ENCODE measurements at places on chromosomes 3 and 15. TPM values are rescaled to one million over a fixed set of nuclear protein-coding genes. Genes with fewer than 3 reads are reported as not detected.
A peak's percentile ranks its signal among the peaks of the same experiment; 100 is the strongest.

- DNase-seq, result no peak
Measured at GRCh38 chr3:168273036-168273435, 177.3 kb upstream of the GOLIM4 start.

- DNase-seq, result no peak
Measured at GRCh38 chr3:116265976-116266584, 179.2 kb downstream of the LSAMP start.

DNA sequence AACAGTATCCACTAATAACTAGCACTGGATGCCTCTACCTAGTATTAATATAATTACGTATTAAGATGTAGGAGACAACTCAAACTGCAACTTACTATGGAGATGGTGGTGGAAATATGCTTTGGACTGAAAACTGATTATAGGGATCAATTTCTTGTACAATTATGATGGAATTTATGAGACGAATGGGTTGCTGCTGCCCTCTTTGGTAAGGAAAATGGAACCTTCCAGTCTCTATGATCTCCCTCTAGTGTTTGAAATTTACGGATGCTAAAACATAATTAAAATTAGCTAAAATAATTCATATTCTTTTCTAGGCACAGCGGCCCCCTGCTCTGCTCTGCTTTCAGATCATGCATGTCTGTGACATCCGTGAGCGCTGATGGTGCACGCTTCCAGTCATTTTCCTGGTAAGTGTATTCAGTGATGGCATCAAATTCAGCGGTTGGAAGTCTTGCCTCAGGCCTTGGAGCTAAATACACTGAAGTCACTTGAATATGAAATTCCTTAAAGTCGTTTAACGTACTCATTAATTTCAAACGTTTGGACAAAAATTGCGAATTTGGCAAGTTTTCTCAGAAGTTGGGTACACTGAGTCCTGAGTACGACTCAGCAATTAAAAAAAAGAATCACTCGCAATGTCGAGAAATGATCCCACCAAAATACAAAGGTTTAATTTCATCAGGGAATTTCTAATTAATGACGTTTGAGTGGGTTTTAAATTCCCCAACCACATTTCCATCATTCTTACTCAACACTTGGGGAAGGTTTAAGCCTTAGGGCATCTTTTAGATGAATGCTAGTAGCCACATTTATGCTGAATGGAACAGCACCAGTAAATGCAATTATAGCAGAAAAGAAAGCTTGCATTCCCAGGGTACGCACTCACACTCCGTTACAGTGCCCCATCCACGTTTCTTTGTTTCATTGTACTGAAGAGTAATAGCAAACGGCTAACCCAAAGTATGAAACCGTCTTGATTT lies 132.6 kb downstream of the NR2F2 start:
- DNase-seq, result no peak

GRCh38 chr3:123061856-123062255 lies 5.0 kb upstream of the PDIA5 start:
- no peak for DNase-seq

GRCh38 chr3:169145540-169146178 lies 517.9 kb downstream of the MECOM start:
- no peak for DNase-seq

Gene SLC4A7
- total RNA-seq, result 31.9 TPM

Gene ISG20
- total RNA-seq, result 310 TPM

Gene LRRC58
- 29.6 TPM for total RNA-seq

- no peak for DNase-seq
Measured at GRCh38 chr3:141456301-141456625, 30.6 kb upstream of the RASA2 start.

Gene TMEM44
- total RNA-seq, result 22.9 TPM

DNA sequence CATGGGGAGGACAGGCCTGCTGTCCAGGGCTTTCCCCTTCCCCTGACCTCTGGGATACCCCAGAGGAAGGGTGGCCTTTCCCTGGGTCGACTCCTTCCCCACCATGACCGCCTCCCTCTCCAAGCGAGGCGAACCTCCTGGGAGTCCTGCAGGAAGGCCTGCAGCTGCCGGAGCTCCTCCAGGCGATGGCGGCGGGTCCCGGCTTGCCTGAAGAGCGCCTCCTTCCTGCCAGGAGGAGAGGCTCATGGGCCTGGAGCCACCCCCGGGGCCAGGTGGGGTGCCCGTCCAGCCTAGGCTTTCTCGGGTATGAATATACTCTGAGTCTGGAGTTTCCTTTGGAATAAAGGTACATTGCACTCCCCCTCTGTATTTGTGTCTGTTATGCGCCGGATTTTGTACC lies 20.1 kb downstream of the PLA2G4B start:
- DNase-seq, result no peak

Gene MITF
- not detected for total RNA-seq

GRCh38 chr3:149701206-149701976 lies 43.6 kb upstream of the WWTR1 start:
- no peak for DNase-seq

Gene CHRM5
- total RNA-seq, result not detected

DNA sequence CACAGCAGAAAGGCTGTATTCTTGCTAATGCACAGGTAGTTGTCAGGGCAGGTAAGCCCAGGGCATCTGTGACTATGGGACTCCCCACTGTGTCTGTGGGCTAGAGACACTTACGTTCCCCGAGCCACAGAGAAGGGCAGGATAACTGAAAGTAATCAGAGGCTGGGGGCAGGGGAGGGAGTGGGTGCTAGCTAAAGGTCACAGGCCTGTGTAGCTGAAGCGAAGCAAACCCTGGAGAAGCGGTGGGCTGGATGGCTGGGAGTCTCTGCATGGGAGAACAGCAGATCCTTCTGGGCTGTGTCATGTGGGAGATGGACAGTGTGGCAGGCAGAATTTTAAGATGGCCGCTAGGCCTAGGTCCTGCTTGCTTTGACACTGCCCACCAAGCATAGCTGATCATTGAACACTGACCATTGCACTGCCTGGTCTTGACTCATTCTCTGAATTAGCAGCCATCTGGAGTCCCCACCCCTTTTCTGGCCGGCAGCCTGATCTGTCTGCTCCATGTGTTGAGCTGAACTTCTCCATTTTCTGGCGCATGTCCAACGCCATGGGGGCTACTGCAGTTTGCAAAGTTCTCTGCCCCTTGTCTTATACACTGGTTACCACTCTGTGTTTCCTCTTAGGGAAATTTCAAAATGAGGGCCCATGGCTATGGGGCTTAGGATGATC lies 110.0 kb downstream of the DGKG start:
- no peak for DNase-seq

DNA sequence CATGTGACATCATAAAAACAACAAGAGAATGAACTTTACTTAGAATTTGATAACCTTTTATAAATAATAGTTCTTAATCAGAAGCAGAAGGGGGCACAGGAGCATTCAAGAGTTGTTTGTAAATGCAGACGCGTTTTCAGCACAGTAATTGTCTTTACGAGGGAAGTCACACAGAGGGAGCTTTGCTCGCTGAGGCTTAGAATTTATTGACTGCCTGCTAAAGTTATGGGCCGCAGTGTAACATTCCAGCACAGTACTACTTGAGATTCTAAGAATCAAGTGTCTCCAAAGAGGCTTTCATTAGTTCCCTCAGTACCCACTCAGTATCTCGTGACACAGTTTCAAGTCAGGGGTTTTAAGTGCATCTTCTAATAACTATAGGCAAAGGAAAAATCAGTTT lies 288.7 kb downstream of the NR2F2 start:
- no peak for DNase-seq

- DNase-seq, result peak; percentile 7
Measured at GRCh38 chr3:185460719-185461350, 38.0 kb downstream of the TMEM41A start.

Gene TMC3
- not detected for total RNA-seq

Gene LRRC31
- total RNA-seq, result not detected

DNA sequence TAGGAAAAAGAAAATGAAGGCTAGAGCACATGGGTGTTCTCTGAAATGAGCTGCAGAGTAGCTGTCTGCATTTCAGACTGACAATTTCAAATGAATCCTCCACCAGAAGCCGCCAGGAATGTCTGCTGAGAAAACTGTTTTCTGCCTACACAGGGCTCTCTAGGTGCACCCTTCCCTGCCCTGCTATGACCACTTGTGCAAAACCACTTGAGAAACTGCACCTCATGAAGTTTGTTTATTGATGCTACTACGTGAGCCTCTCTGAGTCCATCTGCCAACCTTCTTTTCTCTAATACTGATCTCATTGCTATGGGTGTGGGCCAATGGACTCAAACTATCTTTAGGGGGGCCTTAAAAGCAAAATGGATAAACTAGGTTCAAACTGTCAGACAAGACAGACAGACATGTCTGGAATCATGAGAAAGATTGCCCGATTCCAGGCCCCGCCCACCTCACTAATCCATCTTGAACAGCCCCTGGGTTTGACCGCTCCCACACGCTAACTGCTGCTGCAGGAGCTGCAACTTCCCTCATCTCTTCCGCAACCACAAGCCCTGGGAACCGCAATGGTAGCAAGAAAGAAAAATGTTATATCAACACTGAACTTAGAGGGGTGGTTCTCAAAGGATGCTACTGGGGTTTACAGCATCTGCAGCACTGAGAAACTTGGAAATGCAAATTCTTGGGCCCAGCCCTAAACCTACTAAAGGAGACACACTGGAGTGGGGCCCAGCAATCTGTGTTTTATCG lies 9.0 kb upstream of the CD47 start:
- DNase-seq, result no peak

GRCh38 chr3:115633467-115633866 lies 10.2 kb downstream of the GAP43 start:
- no peak for DNase-seq

DNA sequence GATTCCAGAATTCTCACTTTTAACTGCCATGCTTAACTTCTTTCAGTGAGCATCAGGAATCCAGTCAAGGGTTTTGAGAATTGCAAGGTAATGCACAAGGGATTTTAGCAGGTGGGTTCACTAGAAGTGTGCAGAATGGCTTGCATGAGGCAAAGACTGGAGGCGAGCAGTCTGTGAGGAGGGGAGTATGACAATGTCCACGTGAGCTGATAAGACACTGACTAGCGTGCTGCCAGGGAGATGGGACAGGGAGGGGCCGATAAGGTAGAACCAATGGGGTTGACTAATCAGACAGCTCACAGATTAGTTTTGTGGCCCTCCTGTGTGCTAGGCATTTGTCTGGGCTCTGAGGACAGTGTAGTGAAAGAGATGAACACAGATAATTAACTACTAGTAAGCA lies 102.0 kb upstream of the DAZL start:
- DNase-seq, result no peak

- DNase-seq, result no peak
Measured at GRCh38 chr3:144235489-144235888, 263.9 kb downstream of the DIPK2A start.

- DNase-seq, result no peak
Measured at GRCh38 chr3:73820431-73820830, 195.7 kb upstream of the PDZRN3 start.

Gene DCP1A
- 28.1 TPM for total RNA-seq

GRCh38 chr3:47978386-47978785 lies 37.8 kb downstream of the MAP4 start:
- DNase-seq, result no peak

GRCh38 chr15:70504299-70504951 lies 258.9 kb downstream of the UACA start:
- peak; percentile 93 for DNase-seq

- DNase-seq, result peak; percentile 64
Measured at GRCh38 chr3:141877911-141878310, 1.5 kb downstream of the ATP1B3 start.

Gene TNFAIP8L3
- total RNA-seq, result not detected

DNA sequence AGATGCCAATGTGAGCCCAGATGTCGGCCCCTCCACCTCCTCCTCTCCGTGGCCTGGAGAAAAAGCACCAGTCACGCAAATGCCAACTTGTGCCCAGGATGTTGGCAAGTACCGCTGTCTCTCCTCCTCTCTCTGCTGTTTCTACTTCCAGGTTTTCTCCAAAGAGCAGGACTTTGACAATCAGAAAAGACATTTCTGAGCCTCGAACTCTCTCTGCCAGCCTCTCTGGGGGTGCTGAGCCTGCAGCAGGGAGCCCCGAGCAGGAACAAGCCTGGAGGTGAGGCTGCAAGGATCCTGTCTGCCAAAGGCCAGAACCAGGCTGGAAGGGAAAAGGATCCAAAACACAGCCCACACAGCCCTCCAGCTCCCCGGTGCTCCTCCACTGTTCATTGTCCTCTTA lies 89.7 kb downstream of the SEC22A start:
- no peak for DNase-seq

- DNase-seq, result no peak
Measured at GRCh38 chr3:117485841-117486240, 776.3 kb downstream of the TUSC7 start.

Gene COLQ
- total RNA-seq, result 0.42 TPM

Gene PDE12
- 29.7 TPM for total RNA-seq

- DNase-seq, result peak; percentile 36
Measured at GRCh38 chr3:187889601-187890404, 144.5 kb upstream of the BCL6 start.

Gene CFAP92
- total RNA-seq, result 0.18 TPM

GRCh38 chr3:123339302-123339701 lies 109.6 kb downstream of the ADCY5 start:
- no peak for DNase-seq

DNA sequence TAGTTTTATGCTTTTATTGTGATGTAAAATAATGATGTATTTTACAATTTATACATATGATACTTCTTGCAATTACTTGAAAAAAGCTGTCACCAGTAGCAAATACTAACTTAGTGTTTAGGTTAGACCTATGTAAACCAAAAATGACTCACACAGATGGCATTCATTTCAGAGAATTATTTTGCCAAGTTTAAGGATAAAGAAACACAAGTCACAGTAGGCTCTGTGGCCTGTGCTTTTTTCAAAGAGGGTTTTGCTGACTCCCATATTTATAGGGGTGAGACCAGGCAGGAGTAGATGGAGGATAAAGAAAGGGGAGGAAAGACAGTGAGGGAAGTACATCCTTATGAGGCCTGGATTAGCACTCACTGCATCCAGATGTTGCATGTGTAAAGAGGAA lies 356.6 kb upstream of the NPAP1 start:
- DNase-seq, result no peak

Gene CSNK1G1
- total RNA-seq, result 16.7 TPM

GRCh38 chr3:56976651-56977560 lies 83.6 kb upstream of the SPATA12 start:
- DNase-seq, result no peak

Gene TRIM42
- total RNA-seq, result not detected

GRCh38 chr3:15591242-15591641 lies 10.1 kb downstream of the HACL1 start:
- DNase-seq, result no peak

Gene GRAMD2A
- not detected for total RNA-seq

DNA sequence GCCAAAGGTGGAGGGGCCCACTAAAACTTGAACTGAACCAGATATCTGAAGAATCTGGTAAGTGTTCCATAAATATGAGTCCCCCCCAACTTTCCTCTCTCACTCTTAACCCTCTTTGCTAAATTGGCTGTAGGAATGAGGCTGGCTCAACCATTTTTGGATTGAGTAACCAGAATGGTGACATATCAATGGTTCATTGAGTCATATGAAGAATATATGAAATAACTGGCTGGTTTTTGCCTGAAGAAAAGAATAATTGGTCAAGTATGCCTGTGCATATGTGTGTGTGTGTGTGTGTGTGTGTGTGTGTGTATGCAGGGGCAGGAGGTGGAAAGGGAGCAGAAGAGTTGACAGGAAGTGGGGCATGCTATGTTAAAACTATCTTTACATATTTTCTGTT lies 472.9 kb upstream of the THBS1 start:
- no peak for DNase-seq

- DNase-seq, result no peak
Measured at GRCh38 chr3:187968883-187969580, 184.9 kb upstream of the LPP start.

Measured in OCI-LY7 (cell line).